ENCODE measurements at places on chromosomes 2 and 18.

DNA sequence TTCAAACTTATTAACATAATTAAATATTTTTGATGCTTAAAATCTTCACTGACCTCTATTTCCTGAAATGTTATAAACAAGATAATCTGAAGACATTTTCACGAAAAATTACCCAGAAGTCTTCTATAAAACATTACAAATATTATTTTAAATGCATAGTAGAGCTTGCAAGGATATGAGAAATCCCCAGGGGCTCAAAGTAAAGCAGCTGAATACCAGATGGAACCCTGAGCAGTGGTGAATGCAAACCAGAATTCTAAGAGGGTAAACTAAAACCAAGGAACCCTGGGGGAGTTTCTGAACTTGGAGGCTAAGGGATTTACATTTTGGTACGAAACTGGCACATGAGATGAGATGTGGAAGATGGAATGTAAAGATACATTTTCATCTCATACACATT lies 83.6 kb downstream of the FSHR start:
- DNase-seq: no peak

GRCh38 chr2:17864676-17865075 lies 13.8 kb upstream of the KCNS3 start:
- DNase-seq: no peak

DNA sequence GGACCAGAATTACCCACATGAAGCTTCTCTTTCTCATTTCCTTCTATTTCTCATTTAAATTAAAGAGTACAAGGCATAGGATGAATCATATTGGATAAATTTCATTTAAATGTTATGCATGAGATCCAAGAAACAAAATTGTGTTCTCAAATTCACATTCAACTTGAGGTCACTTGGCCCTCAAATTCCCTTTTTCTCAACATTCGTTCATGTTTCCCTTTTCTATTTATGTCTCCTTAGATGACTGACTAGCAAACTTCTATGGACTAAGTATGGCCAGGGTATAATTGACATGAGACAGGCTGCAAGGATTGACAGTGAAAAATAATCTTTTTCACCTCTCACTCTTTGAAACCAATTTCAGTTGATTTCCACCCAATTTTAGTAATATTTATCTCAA lies 4.0 kb upstream of the LDLRAD4 start:
- DNase-seq: no peak

- DNase-seq: no peak
Observed at GRCh38 chr2:242085941-242086621, 216.6 kb downstream of the RTP5 start.

DNA sequence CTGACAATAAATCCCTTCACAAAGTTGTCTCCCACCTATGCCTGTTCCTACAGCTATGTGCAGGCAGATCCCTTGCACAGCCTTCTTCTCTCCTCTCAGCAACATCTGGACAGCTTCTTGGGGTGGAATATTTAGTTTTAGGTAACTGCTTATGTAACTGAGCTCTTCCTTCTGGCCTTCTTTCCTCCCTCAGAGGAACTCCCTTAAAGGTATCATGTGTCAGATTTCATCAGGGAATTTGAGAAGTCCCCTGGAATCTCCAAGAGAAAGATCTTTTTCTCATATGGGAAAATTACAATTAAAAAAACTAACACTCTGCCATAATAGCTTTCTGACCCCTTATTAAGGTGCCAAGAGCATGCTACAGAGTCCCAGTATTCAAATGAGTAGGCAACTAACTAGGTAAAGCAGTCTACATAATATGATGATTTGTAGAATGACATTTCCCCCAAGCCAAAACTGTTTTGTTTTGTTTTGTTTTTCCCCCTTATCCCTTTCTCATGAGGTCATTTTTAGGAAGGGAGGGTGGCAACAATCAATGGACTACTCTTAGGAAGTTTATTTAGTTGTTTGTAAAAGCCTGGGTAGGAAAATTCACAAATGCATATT lies 2.4 kb downstream of the TMEM200C start:
- no peak for DNase-seq

DNA sequence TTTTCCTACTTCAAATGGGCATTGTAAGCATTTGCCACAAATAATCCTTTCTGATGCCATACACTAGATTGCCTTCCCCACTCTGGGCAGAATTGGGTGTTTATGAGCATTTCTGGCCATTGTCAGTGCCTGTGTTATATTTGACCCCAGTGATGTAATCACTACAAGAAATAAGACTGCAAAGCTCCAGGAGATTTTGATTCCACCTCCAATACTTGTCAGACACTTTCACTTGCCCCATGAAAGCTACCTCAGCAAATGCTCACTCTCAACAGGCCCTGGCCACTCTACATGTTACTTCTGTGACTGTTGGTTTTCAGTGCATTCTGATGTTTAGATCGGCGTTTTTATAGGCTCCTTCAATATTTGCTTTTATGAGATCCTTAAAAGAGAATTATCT lies 135.1 kb downstream of the GFPT1 start:
- DNase-seq: no peak

- no peak for DNase-seq
Observed at GRCh38 chr2:186907897-186908296, 58.9 kb upstream of the ZSWIM2 start.

DNA sequence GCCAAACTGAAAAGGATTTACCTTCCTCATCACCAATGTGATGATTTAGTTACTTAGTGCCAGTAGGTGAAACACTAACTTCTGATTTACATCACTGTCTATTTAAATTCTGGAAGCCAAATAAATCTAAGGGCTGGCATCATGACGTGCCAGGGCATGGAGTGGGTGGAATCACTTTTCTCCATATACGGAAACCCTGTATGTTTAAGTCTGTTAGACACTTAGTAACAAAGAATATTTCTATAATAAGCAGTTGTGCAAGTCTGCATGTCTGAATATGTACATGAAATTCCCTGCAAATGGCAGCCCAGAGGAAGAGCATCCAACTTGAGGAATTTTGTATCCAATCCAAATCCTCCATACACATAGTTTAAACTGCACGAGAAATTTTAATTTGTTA lies 243.1 kb upstream of the SMAD7 start:
- no peak for DNase-seq

GRCh38 chr2:96264656-96265348 lies 995 bp downstream of the TMEM127 start:
- DNase-seq: peak; percentile 51

DNA sequence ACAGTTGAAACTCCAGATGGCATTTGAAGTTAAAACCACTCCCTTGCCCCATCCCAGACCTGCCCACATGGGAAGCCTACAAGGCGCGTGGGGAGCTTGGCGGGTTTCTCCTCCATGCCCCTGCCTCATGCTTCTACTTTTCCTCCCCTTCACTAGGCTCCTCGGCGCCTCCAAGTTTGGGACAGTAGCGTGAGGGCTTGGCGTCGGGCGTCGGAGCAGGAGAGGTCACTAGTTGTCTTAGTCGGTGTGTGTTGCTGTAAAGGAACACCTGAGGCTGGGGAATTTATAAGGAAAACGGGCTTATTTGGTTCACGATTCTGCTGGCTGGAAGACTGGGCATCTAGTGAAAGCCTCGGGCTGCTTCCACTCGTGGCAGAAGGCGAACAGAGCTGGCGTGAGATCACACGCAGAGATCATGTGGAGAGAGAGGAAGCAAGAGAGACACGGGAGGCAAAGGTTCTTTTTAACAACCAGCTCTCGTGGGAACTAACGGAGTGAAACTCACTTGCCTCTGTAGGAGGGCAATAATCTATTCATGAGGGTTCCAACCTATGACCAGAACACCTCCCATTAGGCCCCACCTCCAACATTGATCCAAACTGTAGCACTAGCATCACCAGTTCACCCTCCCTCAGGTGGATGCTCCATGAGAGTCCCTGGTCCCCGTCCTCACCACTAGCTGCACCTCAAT lies 25.3 kb downstream of the ITM2C start:
- no peak for DNase-seq

DNA sequence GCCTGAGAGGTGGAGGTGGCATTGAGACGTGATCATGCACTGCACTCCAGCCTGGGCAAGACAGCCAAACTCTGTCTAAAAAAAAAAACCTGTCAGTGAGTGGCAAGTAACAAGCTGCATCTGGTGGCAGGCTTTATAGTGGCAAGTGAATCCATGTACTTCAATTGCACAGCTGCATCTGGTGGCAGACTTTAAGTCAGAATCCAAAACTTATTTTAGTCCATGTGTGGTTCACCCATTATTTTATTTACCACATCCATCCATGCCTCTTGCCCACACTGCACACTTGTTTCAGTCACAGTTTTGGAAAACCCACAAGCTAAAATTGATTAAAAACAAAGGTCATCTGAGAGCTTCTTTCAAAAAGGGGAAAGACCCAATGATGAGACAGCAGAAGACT lies 1636.4 kb upstream of the NXPH2 start:
- DNase-seq: no peak

DNA sequence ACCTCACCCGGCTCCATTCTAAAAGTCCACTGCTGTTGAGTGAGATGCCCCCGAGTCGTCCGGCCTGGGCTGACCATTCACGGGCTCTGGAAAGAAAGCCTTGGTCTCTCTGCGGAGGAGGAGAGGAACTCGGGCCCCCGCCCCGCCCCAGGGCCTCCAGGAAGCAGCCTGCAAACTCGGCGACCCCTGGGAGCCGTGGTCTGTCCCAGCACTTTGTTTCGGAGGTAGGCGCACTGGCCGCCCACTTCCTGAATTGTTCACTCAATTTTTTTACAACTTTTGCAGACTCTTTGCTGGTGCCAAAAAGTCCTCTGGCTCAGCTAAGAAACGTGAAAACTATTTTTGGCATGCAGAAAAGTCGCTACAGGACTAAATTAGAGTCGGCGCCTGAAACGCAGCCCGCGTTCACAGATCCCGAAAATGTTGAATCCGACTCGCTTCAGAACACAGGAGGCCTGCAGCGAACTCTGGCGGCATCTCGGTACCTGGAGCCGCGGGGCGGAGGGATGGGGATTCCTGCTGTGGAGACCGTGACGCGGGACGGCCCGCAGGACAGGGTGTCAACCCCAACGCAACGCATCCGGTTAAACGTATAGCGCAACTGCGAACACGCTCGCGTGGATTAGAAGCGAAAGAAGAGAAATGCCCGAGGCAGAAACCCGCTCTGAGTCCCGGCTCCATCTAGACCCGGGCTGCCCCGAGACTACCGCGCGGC lies 1.5 kb downstream of the PXDN start:
- no peak for DNase-seq

GRCh38 chr18:8088626-8089025 lies 520.6 kb upstream of the RAB12 start:
- no peak for DNase-seq

DNA sequence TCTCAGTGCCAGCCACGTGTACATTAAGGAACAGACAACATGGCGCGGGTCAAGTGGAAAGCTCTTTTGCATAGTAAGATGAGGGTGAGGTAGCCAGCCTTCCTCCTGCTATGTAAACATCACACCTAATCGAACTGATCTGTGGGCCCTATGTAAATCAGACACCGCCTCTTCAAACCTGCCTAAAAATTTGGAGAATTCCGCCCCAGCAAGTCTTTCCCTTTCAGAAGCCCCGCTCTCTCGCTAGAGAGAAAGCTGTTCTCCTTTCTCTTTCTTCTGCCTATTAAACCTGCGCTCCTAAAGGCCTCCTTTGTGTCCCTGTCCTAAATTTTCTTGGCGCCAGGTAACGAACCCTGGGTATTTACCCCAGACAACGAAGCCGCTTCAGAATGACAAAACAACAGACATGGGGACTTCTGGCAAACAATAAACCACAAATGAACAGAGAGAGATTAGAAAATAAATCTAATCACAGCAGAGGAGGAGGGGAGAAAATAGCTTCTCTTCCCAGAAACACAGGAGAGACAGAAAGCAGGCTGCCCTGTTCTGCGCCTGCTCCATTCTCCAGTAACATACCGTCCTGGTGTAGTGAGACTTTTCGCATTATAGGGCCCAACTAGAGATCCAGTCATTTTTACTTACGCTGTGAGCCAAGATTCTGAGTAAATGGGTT lies 31.9 kb upstream of the CYP1B1 start:
- no peak for DNase-seq

- no peak for DNase-seq
Observed at GRCh38 chr2:117723888-117724434, 90.5 kb upstream of the DDX18 start.

GRCh38 chr2:184689638-184690037 lies 91.3 kb downstream of the ZNF804A start:
- DNase-seq: no peak

GRCh38 chr2:214699236-214699635 lies 110.2 kb downstream of the BARD1 start:
- no peak for DNase-seq

DNA sequence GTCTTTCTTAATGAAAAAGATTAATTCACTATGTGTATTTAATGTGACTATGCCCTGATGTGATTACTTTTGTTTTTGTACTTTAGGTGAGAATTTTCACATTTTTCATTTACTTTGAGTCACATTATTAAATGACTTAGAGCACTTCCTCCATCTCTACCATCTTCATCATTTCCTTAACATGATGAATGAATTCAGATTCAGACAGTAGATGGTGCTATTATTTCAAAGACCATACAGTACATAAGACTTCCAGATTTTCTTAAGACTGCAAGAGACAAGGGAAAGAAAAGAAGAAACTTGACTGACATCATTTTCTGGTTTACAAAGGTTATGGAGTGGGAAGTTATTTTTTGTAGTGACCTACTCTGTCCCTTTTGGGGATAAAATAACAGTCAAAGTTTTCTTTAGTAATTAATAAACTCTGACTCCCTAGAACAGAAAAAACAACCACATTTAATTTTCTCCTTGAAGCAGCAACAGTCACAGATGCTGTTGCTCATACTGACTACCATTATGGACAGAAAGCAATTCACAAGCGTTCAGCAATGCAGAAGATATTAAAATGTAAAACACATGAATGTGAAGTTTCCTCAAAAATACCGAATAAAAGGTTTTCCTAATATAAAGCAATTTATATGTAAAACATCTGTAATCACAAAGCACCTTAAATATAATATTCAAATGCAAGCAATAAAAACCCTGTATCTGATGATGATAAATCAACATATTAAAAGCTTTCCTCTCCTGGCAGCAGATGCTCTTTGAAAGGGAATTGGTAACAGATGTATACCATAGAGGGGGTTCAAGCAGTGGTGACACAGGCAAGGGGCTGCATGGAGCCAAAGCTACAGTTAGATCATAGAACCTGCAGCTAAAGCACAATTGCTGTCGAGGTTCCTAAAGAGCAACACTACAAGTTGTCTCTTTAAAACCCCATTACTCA lies 1010.9 kb upstream of the NXPH2 start:
- no peak for DNase-seq

DNA sequence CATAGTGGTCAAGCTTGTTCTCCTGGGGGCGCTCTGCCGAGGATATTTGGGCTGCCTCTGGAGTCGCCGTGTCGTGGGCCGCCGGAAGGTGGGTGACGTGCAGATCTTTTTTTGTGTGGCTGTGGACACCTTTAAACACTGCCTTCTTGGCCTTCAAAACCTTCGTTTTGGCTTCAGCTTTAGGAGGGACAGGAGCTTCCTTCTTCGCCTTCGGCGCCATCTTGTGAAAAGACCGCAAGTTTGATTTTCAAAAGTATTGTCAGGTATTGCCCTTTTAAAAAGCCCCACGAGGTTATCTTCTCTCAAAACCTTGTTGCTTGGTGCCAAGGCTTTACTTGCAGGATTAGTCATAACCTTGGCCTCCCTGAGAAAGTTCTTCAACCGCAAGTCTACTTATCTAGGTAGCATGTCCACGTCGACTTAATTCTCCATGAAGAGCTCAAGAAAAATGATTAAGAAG lies 20.8 kb downstream of the LAMA3 start:
- no peak for DNase-seq

- peak; percentile 69 for DNase-seq
Observed at GRCh38 chr2:17199741-17200140, 318.5 kb downstream of the RAD51AP2 start.
